GM23338 (cell line): ENCODE measurements at places on chromosomes 16 and 17. TPM values are rescaled to one million over a fixed set of nuclear protein-coding genes. Genes with fewer than 3 reads are reported as not detected.

The HBQ1 gene
- 8.3 and 8.5 TPM in 2 replicates for polyA plus RNA-seq

The CMTM4 gene
- 14.1 and 14.4 TPM in 2 replicates for polyA plus RNA-seq

The ABI3 gene
- polyA plus RNA-seq, result 1.8 and 2.4 TPM in 2 replicates

The KCNJ18 gene
- not detected in 2 replicates for polyA plus RNA-seq

The CCL7 gene
- polyA plus RNA-seq, result not detected in 2 replicates
